ENCODE measurements at places on chromosomes 7 and 10.

DNA sequence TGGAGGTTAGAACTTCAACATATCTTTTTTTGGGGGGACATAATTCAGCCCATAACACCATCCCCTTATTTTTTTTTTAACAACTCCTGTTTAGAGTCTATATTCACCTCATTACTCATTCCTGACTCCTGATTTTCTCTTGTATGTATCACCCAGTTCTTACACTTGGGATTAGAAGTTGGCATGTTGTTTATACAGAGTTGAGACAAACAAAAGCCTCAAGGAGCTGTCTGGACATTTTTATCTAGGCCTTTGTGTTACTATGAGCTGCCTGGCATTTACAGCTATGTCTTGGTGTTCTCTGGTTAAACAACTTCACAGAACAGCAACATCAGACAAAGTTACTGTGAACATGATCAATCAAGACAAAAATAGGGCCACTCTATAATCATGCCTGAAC is 517.5 kb downstream of the KIF20B start:
- DNase-seq, result no peak

GRCh38 chr7:130970196-130970595 is 236.2 kb upstream of the KLF14 start:
- no peak for DNase-seq

DNA sequence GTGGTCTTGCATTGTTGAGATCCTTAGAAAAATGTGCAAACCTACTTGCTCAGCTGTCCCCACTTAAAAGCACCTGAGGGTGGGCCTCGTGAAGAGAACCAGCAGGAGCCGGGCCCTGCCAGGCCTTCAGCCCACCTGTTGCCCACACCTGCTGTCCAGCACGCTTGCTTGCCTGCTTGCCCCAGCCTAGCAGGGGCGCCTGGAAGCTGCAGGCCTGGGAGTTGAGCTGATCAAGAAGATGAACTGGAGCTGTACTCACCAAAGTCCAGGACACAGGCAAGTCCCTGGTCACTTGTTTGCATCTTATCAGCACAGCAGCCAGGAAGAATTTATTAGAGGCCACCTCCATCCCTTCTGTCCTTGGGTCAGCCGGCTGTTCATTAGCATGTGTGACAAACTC is 23.2 kb downstream of the CYP26A1 start:
- DNase-seq, result no peak

- DNase-seq, result no peak
Observed at GRCh38 chr10:6753644-6754043, 173.6 kb upstream of the PRKCQ start.

- DNase-seq, result no peak
Observed at GRCh38 chr7:105241198-105241597, 147.5 kb downstream of the SRPK2 start.

GRCh38 chr10:50577681-50578350 is 45.9 kb downstream of the SGMS1 start:
- peak; percentile 64 for DNase-seq

DNA sequence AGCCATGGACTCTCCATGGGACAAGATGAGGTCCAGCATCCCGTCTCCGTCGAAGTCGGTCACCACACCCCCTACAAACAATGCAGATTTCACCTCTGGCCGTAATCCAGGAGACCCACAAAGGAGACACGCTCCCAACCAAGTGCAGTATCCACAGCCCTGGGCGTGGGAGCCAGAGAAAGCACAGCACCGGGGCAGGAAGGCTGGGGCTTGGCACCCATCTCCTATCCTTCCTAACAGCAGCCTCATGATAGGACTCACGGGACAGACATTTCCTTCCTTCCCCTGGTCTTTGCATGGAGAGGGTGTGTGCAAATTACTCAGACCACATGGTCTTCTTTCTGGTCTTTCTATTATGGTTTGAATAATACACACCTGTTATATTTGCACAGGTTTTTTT is 46.3 kb downstream of the GOLGA7B start:
- DNase-seq, result no peak
